ENCODE measurements at places on chromosomes 1 and 21.

- DNase-seq: peak; percentile 53
Observed at GRCh38 chr1:52927212-52928014, at the start of gene SCP2. Gene SCP2 (plus strand): TSS chr1:52927276. CDS start chr1:52927397, 121 bp downstream.

GRCh38 chr1:163055005-163055404 lies 14.2 kb upstream of the RGS4 start:
- DNase-seq: no peak

GRCh38 chr1:192943108-192943507 lies 116.1 kb downstream of the UCHL5 start:
- DNase-seq: no peak

- no peak for DNase-seq
Observed at GRCh38 chr1:182200025-182200812, 138.7 kb upstream of the ZNF648 start.

- DNase-seq: no peak
Observed at GRCh38 chr1:184545601-184546000, 158.8 kb downstream of the C1orf21 start.

DNA sequence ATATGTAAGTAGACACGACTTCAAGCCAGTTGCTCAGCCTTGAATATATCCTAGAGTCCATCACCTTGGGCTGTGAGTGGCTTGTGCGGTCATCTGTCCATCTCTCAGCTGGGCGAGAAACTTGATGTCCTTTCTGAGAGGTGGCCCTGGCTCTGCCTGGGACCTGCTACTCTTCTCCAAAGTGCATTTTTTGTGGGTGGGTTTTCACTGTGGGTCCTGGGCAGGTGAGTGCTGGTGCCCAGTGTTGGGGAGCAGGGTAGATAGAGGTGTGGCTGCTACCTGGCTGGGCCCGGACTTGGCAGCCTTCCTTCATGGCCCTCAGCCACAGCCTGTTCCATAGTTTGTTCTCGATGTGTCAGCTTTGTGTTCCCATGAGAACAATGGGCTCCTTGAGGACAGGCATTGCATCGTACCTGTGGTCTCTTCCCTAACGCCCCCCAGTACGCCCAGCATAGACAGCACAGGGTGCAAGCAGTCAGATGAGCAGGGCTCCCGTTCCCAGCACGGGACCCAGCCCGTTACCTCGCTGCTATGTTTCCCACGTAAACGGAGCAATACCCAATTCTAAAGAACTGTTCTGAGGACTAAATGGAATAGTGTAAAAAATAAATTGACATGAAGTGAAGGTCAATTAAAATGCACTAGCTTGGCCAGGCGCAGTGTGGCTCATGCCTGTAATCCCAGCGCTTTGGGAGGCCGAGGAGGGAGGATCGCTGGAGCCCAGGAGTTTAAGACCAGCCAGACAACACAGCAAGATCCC lies 877 bp upstream of the SLX9 start:
- no peak for DNase-seq

GRCh38 chr1:41320895-41321676 lies 40.1 kb upstream of the FOXO6 start:
- no peak for DNase-seq

- DNase-seq: no peak
Observed at GRCh38 chr1:25505656-25506385, 37.6 kb upstream of the LDLRAP1 start.

DNA sequence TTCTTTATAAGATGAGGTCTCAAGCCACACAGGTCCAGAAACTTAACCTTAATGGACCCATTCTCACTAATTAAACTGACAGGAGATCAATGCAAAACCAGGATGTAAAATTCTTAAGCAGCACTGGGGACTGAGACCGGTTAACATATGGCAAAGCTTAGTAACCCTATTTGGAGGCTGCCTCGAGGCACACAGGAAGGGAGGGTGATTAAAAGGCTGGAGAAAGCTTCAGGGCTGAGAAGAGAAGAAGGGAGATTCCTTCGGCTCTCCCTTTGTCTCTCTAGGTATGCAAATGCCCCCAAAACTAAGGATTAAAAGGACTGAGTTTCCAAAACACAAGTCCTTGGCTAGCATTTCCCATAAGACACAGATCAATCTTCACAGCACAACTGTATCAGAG lies 120.8 kb upstream of the DSCAM start:
- no peak for DNase-seq

DNA sequence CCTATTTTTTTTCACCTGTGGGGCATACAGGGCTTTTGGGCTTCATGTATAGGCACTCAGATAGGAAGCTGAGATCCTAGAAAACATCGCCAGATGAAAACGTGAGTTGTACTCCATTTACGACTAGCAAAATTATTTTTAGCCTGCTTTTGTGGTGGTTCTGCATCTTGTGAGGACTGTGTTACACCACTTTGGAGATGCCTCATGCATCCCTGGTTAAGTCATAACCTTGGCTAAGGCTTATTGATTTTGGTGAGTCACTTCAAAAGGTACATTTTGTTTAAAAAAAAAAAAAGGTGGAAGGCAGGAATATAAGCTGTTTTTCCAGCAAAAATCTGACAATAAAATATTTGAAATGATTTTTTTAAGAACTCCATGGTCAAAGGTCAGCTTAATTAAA lies 101.8 kb upstream of the OLFM3 start:
- no peak for DNase-seq

- no peak for DNase-seq
Observed at GRCh38 chr1:60896701-60897363, 185.5 kb upstream of the NFIA start.

DNA sequence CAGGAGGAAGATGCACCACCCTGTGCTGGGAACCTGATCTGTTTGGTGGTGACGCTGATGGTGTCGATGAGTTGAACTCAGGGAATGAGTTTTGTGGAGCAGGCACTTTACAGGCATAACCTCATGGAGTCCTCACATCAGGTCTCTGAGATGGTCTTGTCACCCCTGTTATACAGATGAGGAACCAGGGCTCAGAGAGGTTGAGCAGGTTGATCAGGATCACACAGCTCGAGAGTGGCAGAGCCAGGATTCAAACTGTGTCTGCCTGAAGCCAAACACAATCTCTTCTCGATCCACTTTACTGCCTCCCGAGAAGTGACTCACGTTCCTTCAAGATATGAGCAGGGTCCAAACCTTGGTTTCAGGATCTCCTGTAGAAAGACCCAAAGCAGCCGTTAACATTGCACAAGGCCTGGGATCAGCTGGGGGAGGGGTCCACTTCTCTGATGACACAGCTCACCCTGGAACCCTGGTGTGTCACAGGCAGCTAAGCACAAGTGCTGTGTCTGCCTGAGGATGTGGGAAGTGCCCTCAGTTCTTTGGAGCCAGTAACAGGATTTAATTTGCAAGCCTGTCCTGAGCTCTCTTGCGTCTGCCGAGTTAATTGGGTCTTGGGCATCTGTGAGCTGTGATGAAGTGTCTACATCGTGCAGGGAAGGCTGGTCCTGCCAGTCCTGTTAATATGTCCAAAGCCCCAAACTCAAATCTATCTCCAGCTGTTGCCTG lies 65.4 kb upstream of the STUM start:
- DNase-seq: no peak

All from activated CD8-positive, alpha-beta memory T cell treated with anti-CD3 and anti-CD28 coated beads for 1 hour (primary cell).